Activated CD4-positive, CD25-positive, alpha-beta regulatory T cell treated with anti-CD3 and anti-CD28 coated beads, Interleukin-2, amount 50 U/mL, for 72 hours (primary cell): ENCODE measurements at places on chromosomes 6 and 20.

DNA sequence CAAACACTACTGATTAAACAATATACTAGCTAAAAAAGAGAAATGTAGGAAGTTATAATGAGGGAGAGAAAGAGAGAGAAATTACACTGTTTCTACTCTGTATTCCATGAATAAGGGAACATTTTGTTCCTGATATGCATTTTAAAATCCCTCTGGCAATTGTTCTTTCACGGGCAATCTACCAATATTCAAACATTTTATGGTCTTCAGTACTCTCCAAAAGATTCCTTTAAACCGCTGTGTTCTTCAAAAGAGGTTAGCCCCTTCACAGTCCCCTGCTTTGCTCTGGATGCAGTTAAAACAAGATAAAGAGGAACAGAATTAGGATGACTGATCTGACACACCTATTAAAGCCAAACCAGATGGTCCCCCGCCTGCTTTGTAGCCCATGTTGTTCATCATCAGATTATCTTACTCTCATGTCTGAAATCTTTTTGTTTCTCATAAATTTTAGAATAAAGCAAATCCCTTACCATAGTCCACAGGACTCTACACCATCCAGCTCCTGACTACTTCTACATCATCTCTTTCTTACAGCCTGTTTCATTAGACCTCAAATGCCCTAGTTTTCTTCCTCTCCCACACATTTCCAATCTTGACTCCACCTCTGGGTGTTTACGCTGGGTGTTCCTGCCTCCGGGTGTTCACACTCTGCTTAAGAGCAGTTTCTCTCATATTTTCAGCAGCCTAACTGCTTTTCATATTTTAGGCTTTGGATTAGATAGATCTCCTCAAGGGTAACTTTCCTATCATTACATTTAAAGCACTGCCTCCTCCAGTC lies 399.7 kb downstream of the COL12A1 start:
- no peak for DNase-seq

GRCh38 chr6:137443901-137444300 lies 50.3 kb downstream of the OLIG3 start:
- DNase-seq, result no peak

GRCh38 chr6:105077596-105078385 lies 102.0 kb downstream of the POPDC3 start:
- no peak for DNase-seq

GRCh38 chr6:102670735-102671134 lies 1277.2 kb downstream of the GRIK2 start:
- no peak for DNase-seq

DNA sequence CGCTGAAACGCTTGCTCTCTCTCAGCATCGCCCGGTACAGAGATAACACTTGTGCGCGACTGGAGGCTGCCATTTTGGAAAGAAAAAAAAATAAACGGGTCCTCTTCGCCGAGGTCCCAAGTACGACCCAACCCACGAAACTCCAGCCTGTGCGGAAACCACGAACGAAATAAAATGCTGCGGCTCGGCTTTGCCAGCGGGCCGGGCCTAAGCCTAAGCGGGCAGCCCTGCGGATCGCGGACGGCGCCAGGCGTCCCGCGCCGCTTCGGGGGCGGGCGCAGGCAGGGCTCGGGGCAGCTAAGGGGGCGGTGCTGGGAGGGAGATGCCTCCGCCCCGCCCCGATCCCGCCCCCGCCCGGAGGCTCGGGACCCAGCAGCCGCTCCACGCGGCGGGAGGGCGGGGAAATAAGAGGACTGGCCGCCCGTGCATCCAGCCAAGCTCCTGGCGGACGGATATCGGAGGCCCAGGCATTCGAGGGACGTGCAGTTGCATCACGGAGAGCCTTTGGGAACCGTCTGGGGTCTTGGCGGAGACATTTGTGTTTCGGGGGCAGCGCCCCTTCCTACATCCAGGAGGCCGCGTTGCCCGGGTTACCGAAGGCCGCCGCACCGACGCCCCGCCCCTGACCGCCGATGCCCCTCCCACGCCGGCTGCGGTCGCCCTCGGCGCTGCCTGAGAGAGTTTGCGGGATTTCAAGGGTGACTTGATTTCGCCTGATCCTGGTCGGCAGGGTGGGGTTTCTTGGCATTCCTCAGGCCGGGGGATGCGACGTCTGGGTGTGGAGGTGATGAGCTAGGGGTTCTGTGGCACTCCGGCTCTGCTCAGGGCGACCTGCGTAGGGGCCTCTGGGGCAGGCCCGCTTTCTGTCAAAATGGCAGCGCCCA lies at the start of the genes FARS2 and LYRM4:
Gene FARS2 (plus strand): TSS at position 853 of the 884 bp plus-strand sequence.
Gene LYRM4 (minus strand): TSS at position 290 of the 884 bp plus-strand sequence. CDS start 217 bp downstream, at position 73.
- DNase-seq, result peak; percentile 95
